GM13977 (cell line): ENCODE measurements at places on chromosomes 6 and 20.

DNA sequence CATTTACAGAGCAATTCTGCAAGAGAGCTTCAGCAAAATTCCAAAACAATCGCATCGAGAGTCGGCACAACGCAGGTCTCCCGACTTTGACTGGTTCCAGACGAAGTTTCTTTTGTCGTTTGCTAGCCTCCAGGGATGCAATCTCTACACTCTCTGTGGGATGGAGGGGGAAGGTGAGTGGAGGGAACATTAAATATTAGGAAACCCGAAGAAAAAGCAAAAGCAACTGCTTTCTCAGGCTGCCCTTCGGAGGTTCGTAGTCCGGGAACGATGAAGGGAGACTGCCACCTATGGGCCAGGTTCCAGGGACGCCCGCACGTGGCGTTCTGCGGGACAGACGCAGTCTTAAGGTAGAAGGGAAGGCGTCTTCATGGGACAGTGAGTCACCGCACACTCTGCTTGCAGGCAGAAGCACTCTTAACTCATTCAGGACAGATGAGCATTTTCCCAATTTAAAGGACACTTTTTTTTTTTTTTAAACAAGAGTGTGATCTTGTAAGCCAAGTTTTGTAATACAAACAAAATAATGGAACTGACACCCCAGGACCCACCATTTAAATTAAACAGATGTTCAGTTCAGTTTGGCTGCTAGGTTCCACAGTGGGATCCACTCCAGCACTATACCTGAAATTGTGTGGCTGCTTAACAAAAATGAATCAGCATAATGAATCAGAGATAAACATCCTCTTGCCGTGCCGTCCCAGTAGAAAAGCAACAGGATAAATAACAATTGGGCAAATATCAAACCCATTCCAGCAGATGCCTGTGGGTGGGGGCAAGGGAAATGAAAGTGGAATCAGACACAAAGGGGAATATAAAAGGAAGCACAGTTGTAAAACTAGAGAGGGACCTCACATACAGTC lies 65.8 kb upstream of the ARMC2 start:
- DNase-seq = peak; percentile 79

DNA sequence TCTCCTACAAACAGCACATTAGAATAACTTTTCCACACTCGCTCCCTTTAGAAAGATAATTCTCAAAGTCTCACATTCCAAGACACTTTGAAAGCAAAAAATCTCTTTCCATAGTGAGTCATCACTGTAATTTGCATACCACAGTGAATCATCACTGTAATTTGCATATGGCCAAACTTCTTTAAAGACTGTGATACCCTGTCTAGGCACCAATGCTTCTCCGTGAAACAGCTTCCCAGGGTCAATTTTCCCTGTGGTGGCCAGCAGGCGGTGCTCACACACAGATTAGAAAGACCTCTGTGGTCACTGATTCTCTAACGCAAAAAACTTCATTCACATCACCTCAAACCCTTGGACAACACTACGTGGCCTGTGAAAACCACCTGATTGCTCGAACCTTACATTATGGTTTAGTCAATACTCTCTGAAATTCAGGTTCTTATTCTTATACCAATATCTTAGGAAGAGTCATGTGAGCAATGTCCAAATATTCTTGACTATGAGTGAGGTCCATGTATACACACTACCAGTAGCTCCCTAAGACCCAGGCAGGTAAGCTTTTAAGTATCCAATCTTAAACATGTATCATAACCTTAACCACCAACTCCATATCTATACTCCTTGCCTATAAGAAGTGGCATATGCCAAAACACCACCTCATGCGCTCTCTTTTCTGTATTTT lies 78.5 kb upstream of the PHACTR1 start:
- peak; percentile 28 for DNase-seq

DNA sequence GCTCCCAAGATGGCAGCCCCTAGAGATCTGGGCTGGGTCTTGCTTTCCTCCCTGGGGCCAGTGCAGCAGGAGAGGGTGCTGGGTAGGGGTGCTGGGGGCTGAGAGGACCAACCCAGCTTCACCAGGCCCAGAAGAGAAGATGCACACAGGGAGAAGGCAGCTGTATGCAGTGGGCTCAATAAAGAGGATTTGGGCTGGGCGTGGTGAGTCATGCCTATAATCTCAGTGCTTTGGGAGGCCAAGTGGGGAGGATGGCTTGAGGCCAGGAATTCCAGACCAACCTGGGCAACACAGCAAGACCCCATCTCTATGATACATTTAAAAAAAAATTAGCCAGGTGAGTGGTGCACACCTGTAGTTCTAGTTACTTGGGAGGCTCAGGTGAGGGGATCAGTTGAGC lies 25.7 kb upstream of the EMILIN3 start:
- DNase-seq = no peak

DNA sequence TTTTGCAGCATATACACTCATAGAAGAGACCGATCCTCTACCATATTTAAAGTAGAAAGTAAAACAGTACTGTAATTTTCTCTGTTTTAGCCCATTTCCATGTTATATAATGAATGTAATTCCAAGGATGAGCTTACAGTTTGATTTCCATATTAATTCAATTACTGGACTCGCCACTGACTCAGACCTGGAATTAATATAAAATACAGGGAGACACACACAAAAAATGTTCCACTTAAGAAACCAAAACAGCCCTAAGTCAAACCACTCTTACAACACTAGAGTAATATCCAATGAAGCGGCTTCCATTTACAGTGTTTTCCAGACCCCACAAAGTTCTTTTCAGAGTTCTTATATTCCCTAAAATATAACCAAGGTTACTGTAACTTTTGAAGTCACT lies 110.6 kb downstream of the BACH2 start:
- no peak for DNase-seq

DNA sequence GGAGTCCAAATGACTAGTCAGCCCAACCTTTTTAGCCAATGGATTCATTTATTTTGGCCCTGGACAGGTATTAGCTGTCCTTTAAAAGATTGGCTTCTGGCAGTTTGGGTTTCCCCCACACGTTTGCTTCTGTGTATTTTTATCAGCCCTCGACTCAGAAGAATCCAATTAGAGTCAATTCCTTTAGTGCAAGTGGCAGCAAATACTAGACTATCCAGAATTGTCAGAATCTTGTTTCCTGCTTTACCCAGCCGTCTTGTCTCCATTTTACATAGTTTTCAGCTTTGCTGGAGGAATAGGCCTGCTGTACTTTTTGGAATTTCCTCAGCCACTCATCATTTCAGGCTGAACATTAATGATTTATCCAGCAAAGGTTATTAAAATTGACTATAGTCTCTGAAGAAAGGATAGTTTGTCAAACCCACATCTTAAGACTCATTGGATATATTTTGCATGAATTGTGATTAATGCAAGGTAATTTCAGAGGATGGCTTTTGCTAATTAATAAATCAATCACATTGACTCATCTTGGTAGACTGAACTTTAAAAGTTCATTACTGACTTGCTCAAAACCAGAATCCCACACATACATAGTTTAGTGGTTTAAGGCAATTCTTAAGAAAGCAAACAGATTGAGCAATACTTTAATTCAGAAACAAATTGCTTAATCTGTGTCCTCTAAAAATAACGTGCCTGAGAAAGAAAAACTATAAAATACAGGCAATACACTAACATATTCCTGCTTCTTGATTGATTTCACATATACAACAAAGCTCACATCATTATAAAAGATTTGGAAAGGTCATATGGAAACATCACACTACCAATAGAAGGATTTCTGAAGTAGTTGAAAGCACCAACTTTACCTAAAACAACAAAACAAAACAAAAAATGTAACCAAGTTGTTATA lies 62.9 kb upstream of the ZNF217 start:
- DNase-seq = peak; percentile 35

DNA sequence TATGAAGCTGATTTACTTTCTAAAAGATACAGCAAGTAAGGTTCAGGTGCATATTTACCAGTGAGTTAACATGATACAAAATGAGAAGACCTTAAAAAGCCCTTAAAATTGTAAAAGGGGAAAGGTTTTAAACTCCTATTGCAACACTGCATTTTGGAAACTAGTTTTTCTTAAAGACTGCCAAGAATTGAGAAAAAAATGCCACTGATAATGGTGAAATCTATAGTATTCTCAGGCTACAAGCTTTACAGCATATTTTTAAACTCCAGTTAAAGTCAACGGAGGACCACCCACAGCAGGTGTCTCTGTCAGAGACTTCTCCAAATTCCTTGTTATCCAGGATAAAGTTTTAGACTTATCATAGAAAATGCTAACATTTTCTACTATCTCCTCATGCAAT lies 53.6 kb downstream of the ELOVL5 start:
- no peak for DNase-seq

GRCh38 chr6:55282115-55282514 lies 45.2 kb upstream of the GFRAL start:
- DNase-seq = no peak

GRCh38 chr6:27187231-27188060 lies 60.1 kb upstream of the PRSS16 start:
- no peak for DNase-seq

DNA sequence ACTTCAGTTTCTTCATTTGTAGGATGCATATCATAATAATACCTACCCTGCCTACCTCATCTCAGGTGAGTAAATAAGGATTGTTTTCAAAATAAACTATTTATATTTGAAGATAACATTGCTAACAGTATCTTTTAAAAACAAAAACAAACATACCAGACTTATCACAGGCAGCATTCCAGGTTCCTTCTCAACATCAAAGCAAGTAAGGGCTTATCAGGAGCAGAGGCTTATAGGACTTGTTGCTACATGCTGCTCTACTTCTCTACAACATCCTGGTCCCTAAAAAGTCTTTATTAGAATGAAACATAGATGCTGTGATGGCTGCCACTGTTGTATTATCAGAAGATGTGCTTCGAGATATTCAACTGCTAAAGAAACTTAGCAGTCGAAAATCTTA lies 149.2 kb upstream of the PRDM1 start:
- DNase-seq = no peak

GRCh38 chr20:10094566-10095173 lies 59.9 kb downstream of the ANKEF1 start:
- no peak for DNase-seq

DNA sequence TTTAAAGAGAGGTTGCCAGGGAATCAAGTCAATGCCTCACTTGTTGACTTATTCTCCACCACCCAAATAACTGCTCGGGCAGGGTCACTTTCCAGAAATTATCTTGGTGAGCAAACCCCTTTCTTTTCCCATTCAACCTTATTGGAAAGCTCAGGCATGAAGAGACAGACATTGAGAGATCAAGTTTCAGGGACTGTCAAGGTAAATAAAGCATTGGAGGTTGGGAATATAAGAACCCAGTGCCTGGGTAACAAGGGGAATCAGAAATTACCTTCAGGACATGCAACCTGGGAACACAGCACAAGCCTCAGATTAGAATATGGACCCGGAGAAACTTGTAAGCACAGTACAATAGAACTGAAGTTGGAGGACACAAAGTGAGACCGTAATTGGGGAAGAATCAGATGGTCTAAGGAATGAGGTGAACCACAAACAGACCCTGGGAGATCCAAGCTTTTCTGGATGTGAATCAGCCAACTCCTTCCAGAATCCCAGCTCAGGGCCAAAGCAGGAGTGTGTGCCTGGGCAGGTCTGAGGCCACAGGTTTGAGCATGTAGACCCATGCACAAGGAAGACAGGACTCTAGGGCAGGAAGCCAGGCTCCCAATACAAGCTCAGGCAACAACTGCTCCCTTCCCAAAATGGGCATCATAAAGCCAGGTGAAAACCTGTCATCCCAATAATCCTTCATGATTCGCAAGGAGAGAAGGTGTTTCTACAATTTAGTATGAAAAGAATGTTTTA lies 512.8 kb downstream of the MAFB start:
- DNase-seq = no peak

DNA sequence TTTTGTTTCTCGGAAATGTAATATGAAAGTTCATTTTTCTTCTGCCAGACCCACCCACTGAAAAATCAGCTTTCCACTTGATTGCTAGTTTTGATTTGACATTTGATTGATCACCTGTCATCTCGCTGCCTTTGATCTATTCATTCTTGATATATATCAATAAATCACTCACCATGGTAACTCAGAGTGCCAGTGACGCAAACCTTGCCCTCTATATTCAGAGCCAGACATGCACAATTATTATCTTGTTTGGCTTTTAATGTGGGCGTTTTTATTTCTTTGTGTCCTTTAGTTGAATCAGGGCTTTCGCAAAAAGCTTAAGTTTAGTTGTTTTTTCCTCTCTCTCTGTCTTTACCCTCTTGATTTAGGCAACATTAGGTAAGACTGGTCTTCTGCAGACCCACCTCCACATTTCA lies 2.0 kb downstream of the TSHZ2 start:
- DNase-seq = no peak

- no peak for DNase-seq
Observed at GRCh38 chr6:139970591-139970991, 596.1 kb upstream of the CITED2 start.

DNA sequence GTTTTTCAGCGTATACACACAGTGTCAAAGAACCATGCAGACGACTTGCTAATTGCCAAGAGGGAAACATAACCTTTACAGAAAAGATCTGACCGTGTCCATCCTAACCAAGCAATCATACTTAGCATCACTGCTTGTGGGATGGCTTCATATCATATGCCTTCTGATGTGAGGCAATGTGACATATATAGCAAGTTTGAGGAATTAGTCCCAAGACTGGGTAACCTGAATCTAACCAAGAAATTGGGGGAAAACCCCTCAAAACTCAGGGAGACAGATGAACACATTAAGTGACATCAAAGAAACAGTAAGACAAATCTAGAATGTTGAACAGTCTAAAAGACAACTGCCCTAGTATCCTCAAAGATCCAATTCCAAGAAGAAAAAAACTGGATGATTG lies 18.4 kb downstream of the GNL1 start:
- DNase-seq = no peak

GRCh38 chr6:166296035-166296883 lies 11.9 kb downstream of the PRR18 start:
- no peak for DNase-seq

DNA sequence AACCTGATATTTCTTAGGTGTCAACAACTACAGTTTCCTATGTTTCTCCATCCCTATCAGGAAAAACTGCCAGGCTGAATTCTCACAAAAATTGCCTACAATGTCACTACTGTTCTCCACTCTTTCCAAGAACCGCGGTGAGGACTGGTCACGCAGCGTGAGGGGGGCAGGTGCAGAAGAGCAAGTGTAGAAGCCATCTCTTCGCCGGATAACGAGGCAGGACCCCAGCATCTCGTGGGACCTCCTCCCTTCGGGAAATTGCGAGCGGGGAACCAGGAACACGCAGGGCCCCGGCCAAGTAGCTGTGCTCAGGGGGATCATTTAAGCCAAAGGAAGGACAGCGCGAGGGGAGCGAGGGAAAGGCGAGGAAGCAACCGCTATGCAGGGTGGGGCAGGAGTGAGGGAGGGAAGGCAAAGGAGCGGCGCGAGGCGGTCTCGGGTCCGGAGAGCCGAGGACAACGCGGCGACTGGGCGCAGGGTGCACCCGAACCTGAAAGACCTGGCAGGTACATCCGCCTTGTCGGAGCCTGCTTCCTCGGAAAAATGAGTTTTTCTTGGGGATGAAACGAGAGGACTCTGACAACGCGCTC lies 559 bp downstream of the APMAP start:
- DNase-seq = no peak
